T-helper 2 cell (primary cell): ENCODE measurements at places on chromosomes 7 and 10.

DNA sequence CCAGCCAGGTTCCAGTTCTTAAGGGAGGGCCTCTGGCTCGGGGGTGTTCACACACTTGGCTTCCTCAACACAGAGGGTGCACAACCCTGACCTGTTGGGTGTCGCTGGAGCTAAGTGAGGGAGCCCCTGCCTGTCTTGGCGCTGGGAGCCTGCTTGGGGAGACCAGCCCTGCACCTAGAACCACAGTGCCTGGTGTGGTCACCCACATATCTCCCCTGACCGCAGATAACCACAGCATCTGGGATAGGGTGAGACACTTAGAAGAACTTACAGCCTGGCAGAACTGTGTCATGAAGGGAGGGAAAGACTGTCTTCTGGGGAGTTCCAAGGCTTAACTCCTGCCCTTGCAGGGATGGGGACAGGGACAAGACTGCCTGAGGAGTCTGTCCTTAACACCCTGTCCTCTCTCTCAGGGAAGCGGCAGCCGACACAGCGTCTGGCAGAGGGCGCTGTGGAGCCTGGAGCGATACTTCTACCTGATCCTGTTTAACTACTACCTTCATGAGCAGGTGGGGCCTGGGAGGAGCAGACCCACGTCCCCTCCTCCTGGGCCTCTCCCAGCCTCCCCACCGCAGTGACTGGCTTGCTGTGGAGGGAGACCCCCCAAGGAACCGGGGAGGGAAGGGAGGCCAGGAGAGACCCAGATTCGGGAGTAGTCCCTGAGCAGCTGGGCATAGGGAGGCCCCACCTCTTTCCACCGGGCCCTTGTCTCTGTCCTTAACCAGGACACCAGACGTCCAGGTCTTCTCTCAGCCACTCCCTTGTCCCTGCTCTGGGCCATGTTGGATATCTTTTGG is 59.0 kb downstream of the PALD1 start:
- DNase-seq = no peak

DNA sequence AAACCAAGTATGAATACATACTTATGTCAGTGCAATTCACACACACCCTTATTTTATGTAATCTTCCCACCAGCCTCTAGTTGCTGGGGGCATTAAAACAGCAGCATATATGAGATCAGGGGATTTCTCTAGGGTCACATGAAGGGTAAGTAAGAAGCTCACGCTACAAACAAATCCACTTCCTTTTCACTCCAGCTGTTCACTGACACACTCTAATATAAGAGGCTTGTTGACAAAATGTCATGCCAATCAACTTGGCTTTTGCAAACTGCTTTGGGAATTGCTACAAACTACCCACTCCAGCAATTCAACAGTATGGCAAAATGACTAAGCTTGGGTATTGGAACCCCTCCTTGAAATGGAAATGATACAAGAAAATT is 10.3 kb downstream of the FAM3C start:
- no peak for DNase-seq

- no peak for DNase-seq
Measured at GRCh38 chr10:63441404-63441803, 24.4 kb downstream of the JMJD1C start.

GRCh38 chr10:122190176-122190943 is 80.7 kb upstream of the BTBD16 start:
- no peak for DNase-seq

- DNase-seq = no peak
Measured at GRCh38 chr10:6400331-6400730, 179.7 kb downstream of the PRKCQ start.

GRCh38 chr10:5343561-5343960 is 21.2 kb upstream of the UCN3 start:
- DNase-seq = no peak

DNA sequence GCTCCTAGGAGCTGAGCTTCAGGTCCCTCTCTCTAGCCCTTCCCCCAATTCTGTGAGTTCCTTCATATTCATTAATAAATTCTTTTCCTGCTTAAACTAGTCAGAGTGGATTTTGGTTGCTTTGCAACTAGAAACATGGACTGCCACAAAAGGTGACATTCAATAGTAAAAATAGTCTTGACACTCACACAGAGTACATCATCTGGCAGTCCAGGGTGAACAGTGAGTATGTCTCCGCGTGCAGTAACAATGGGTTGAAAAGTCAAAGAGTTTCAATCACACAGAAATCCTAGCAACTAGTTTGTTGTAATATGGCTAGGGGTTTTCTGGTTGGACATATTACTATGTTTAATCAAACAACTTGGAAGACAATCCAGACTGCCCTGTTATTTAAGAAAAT is 168.8 kb upstream of the TBX20 start:
- no peak for DNase-seq

- peak; percentile 10 for DNase-seq
Measured at GRCh38 chr10:11017000-11017569, 587 bp upstream of the CELF2 start.

GRCh38 chr7:69885431-69885830 is 287.2 kb downstream of the AUTS2 start:
- no peak for DNase-seq

DNA sequence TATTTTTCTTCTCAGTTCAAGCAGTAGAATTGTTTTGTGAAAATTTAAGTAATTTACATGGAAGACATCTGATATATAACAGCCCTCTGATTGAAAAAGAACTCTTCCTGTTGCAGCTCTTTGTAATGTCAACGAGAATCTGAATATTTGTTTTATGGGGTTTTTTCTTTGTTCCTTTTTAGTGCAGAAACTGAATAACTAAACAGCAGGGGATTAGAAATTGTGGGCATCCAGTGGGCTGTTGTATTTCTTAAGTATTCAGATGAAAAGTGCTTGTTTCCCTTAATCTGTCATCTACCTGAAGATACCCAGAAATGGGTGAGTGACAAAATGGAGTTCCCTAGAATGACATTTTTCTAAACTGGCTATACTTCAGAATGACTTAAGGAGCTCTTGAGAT is 7.4 kb downstream of the ARL4A start:
- DNase-seq = no peak

DNA sequence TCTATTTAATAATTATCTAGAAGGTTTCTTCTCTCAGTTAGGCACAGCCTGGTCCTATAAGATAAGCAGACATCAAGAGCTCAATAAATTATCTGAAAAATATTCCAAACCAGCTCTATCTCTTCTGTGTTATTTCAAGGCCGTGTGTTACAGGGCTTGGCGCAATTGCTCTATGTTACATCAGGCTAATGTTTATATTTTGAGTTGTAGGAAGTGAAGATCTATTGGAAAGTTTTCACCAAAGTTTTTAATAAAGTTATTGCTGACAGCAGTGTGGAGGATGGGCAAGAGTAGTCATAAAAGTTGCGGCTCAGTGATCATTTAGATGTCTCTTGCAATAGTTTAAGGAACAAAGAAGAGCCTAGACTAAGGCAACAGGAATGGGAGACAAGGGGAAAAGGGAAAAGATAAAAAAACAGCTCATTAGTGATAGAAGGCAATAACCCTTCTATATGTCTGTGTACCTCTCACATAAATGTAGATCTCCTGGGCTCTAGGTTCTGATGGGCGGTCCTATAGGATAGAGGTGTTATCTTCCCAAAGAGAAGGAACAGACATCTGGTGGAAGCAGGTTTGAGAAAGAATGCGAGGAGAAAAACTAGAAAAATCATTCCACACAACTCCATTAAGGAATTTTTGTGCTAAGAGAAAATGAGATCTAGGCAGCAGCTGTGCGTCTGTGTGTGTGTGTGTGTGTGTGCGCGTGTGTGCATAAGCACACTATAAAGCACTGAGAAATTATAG is 5.9 kb upstream of the ANKRD7 start:
- DNase-seq = no peak

DNA sequence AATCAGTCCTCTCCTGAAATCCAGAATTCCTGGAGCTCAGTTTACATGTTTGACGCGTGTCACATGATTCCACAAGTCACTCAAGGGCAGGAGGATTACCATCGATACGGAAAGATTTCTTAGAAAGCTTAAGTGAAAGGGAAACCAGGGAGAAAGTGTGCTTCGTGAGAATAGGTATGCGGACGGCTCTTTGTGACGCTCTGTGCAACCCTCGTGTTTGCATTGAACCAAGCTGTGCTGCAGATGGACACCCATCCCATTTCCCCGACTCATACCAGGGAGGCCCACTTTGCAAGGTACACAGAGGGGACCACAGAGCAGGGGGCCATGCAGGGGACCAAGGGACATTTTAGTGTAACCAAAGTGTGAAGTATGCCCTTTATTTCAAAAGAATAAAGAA is 43.2 kb downstream of the IKZF1 start:
- peak; percentile 91 for DNase-seq

GRCh38 chr10:114544045-114544659 is 113.9 kb downstream of the ABLIM1 start:
- peak; percentile 95 for DNase-seq
